ENCODE measurements at places on chromosomes 7 and 10.

GRCh38 chr7:64182036-64182790 is 24.8 kb upstream of the ZNF735 start:
- DNase-seq, result no peak

DNA sequence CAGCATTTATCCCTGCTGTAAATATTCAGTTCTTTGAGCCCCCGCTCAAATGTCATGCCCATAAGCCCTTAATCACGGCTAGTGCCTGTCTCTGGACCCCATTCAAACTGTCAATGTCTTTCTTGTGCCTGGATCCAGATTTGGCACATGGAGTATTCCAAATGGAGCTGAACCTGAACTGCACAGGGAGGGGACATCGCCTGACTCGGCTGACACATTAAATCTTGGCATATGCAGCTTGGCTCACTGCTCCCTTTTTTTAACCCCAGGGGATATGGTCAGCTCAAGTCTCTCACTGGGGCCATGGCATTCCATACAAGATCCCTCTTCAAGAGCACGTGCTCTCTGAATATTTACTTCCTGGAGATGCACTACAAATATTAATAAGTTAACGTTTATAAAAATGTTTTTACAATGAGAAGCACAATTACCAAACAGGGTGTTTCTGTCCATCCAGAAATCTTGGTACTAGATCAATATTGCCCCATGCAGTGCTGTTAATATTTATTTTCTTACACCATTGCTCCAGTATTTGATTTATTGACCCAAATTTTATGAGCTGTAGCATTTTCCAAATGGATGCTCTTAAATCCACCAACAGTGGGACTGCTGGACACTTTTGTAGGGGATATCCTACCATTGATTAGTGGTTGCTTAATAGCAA is 57.4 kb downstream of the FGFR2 start:
- DNase-seq, result no peak

GRCh38 chr7:24709051-24709450 is 48.2 kb downstream of the GSDME start:
- DNase-seq, result no peak

DNA sequence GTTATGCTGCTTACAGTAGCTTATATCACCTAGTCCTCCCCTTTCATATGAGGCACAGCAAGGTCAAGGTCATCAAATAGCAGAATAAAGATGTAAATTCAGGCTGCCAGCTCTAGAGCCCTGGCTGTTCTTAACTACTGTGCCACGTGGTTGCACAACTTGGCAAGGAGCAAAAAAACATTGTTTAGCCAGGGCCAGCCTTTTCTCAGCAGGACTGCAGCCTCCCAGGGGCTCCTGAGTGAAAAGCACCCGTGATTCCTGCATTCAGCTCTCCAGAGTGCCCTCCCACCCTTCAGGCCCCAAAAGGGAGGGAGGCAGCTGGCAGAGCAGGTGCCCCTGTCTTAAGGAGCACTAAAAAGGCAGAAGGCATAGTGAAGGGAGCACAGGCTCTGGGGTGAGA is 31.8 kb upstream of the TM9SF3 start:
- no peak for DNase-seq

GRCh38 chr7:24328050-24328449 is 44.1 kb downstream of the NPY start:
- DNase-seq, result no peak
